ENCODE measurements at places on chromosomes 2 and 18.

DNA sequence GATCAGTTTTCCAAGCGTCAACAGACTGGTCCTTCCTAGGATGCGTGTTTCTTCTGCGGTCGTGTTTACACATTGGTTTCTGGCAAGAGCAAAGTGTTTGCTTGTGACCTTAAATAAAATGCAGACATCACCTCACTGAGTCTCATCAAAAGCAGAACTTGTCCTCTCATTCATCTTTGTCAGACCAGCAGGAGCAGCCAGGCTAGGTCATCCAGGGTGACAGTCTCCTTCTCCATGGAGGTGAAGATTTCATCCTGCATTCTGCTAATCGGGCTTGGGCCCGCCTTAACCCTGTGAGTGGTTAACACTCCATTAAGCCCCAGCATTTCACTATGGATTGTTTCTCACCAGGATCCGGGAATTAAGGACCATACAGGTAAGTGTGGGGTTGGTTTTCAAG lies 64.2 kb upstream of the PID1 start:
- no peak for DNase-seq

- no peak for DNase-seq
Observed at GRCh38 chr2:177548636-177549035, 156.1 kb downstream of the AGPS start.

- no peak for DNase-seq
Observed at GRCh38 chr2:234015861-234016260, 34.6 kb upstream of the SPP2 start.

DNA sequence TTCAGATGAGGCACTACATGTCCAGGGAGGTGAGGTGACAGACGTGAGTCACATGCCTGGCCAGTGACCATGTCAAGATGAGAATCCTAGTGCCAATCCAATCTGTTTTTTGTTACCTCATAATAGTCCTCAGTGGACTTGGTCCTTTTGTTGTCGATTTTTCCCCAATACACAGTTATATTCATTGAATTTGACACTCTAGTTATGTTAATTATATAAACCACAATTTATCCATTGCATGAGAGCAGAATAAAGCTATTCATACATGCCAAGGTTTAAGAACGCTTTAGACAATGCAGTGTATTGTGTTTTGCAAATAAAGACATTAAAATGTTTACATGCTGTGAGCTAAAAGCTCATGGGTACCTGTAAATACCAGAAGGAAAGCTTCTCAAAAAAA lies 21.6 kb upstream of the TMEFF2 start:
- no peak for DNase-seq

GRCh38 chr18:9861933-9862332 lies 23.8 kb upstream of the TXNDC2 start:
- no peak for DNase-seq

DNA sequence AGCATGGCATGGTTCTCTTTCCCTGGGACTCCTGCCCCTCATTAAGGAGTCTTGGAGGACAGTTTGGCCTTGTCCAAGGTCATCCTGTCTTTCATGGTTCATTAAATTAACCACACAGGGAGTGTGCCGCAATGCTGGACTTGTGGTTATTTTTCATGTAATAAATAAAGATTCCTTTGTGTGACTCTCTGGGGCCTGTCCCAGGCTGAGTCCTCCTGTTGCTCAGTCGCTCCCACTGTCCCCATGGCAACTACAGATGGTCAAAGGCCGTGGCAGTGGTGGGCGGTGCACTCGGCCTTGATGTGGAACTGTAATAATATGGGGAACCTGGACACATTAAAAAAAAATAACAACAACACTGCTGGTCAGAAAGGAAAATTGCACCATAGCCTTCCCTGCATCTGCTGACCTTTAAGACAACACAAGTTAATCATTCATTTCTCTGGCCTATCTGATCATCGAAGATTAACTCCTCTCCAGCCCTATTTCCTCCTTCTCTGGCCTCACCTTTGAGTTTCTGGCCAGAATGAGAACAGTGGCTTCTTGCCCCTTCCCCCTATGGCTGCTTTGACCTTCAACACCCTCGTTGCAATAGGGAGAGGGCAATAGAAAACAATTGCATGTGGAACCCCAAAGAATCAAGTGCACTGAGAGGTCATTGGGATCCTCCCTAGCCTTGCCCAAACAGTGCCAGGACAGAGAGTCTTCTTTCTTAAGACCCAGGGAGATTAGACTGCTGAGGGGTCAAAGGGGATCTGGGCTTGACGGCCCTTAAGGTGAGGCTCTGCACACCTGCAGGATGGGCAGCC lies 44.7 kb downstream of the PSD4 start:
- DNase-seq, result no peak

DNA sequence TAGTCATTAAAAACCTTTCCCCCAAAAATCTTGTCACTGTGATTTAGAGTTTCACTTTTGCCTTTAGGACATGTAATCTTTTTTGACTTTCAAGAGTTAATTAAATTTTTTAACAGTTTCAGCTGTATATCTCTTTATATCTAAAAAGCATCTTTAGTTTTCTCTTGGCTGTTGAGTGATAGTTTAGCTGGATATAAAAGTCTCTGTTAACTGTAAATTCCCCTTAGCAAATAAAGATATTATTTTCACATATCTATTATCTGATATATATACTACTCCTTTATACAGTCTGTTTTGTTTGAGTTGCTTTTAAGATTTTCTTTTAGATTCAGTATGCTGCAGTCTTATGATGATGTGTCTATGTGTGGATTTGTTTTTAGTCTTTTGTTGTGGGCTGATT lies 98.9 kb upstream of the CNGA3 start:
- no peak for DNase-seq

DNA sequence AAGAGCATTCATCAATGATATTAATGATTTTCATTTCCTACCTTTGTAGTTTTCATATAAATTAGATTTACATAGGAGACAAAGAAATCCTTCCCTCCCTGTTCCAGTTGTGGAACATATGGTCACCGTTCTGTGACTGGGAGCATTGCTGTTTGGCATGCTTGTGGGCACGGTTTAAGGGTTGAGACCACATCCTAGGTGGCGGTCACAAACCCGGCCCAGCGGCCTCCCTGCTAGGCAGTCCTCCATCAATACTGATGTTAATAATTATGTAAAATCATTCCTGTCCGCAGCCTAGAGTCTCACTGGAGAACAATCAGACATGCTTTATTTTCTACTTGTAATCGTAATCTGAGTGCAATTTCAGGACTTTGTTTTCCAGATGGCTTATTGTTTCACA lies 117.9 kb downstream of the AGAP1 start:
- DNase-seq, result no peak

DNA sequence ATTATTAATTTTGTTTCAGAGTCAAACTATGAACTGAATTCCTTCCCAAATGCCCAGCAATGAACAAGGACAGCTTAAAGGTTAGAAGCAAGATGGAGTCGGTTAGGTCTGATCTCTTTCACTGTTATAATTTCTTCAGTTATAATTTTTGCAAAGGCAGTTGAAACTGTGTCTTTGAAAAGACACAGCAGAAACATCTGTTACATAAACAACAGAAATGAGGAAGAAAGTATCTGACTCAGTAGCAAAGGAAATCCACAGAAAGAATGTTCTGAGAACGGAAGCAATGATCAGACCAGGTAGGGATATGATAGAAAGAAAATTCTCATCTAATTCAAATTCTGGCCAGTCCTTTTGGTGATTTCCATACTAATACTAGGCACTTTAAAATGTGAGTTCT lies 5.2 kb upstream of the RMC1 start:
- DNase-seq, result no peak

Data from SHP77 (cell line).